ENCODE measurements at places on chromosomes 12 and 14. TPM values are rescaled to one million over a fixed set of nuclear protein-coding genes. Genes with fewer than 3 reads are reported as not detected.

- DNase-seq = no peak
- H3K27ac ChIP-seq = no peak overlapping the region
- H3K4me1 ChIP-seq = no peaks in the 10 kb centered on the region
- H3K27me3 ChIP-seq = peaks cover 3% of the 10 kb centered on the region
Measured at GRCh38 chr14:67221248-67221981, 19.8 kb upstream of the PALS1 start.

GRCh38 chr14:100078216-100078803 is 13.1 kb downstream of the EVL start:
- peaks cover 84% of the 10 kb centered on the region for H3K36me3 ChIP-seq
- no peaks in the 10 kb centered on the region for H3K27me3 ChIP-seq
- peaks cover 95% of the 10 kb centered on the region for H3K4me1 ChIP-seq
- H3K27ac ChIP-seq = peak overlapping the region; percentile 90
- DNase-seq = no peak

DNA sequence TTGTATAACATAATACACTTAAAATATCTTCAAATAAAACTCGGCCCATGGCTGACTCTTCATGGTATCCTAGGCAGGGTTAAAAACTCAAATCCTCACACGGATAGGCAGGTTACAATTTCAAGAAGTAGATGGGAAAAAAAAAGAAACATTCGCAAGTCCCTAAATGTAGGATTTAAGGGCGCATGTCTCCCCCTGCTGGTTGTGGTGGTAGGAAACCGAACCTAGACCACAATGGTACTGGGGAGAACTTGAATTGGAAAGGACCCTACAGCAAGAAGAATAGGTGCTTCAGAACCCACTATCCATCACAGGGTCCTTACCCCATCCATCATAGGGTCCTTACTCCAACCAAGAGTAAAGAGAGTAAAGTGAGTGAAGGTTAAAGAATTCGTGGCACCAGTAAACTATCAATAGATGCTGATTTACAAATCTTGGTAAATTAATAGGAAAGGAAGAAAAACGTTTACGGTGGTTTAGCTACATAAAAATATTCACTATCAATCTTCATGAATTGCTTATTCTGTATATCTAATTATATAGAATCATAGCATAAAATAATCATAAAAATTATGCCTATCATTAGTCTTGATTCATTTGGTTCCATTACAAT is 3.3 kb upstream of the CIPC start:
- peaks cover 7% of the 10 kb centered on the region for H3K36me3 ChIP-seq
- peaks cover 8% of the 10 kb centered on the region for H3K27me3 ChIP-seq
- H3K4me3 ChIP-seq = no peak overlapping the region

GRCh38 chr12:102766961-102767360 is 150.1 kb downstream of the PAH start:
- DNase-seq = no peak
- peaks cover 3% of the 10 kb centered on the region for H3K27me3 ChIP-seq
- no peaks in the 10 kb centered on the region for H3K36me3 ChIP-seq
- H3K27ac ChIP-seq = no peak overlapping the region

KCNH3 gene
- total RNA-seq = 1.9 TPM
